CD4-positive, alpha-beta T cell treated with Interleukin-4 for 4 hours (primary cell): ENCODE measurements at places on chromosomes 7 and 10.

DNA sequence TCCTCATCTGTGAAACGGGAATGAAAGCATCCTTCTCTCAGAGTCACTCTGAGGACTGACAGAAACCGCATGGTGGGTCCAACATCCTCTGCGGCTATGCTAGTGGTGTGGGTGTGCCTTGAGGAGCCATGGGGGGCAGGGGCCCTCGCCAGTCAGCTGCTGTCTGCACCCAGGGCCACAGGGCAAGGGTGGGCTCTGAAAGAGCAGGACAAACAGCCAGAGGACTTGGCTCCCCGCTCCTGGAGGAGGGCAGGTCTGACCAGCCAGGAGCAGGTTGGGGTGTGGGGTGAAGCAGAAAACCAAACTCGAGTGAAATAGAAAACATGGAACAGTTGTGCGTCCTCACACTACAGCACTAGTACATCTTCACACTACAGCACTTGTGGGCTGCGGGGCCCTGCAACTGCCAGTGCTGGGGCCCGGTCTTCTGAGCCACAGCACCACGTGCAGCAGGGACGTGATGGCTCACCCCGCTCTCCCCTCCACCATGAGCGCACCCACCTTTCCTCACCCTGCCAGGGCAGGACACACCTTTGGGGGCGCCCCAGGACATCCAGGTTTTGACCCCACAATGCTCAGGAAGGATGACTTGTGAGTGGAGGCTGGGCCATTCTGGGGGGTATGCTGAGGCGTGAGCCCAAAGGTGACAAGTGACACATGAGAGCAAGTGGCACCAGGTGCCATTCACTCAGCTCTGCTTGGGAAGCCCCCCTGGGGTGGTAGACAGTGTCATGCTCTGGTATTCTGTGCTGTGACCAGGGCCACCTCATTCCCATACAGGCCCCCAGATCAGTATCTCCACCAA is 96.1 kb upstream of the RET start:
- DNase-seq, result no peak

DNA sequence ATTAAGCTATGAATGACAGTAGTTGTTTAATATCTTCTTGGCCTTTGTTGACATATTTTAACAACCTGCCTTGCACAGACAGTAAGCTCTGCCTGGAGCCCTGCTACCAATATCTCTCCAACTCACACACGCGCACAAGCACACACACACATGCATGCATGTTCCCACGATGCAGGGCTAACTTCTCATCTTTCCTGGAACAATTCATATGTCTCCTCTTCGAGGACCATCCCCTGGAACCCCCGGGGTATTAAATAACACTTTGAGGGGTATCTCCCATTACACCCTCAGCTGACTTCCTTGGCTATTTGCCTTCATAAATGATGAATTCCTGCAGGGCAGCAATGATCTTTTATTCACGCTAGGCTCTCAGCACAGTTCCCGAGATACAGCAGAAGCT is 258.0 kb downstream of the TRIL start:
- DNase-seq, result no peak

DNA sequence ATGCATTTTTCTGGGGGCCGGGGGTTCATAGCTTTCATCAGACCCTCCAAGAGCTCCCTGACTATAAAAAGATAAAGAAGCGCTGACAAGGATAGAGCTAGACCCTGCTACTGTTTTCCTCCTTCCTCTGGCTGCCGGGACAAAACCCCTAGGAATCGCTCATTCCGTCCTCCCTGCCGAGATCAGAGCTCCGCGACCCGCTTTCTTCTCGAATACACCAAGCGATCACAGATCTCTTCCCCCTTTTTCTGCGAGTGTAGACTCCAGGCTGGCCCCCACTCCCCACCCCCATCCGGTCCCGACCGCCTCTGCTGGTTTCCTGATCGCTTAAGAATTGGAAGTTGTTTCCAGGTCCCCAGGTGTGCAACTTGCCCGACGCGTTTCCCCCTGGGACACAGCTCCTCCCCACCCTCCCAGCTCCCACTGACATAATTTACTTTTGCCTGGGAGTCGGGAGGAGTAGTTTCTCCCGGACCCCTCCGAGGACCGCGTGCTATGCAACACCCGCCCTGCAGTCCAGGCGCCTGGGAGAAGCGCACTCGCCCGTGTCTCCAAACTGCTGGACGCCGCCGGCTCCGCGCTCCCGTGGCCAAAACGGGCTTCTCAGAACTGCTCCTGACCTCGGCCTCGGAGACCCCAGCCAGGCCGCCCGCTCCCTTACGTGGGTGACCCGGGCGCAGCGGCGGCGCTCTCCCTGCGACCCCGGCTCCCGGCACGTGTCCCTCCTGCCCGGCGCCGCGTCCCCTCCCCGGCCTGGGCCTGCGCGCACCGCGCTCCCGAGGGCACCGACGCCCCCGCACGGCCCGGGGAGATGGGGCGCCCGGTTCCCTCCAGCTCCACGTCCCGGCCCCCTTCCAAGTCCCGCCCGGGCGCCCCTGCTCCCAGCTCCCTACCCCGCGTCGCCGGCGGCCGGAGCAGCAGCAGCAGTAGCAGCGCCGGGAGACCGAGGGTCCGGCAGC is 552 bp downstream of the IL15RA start:
- peak; percentile 13 for DNase-seq

DNA sequence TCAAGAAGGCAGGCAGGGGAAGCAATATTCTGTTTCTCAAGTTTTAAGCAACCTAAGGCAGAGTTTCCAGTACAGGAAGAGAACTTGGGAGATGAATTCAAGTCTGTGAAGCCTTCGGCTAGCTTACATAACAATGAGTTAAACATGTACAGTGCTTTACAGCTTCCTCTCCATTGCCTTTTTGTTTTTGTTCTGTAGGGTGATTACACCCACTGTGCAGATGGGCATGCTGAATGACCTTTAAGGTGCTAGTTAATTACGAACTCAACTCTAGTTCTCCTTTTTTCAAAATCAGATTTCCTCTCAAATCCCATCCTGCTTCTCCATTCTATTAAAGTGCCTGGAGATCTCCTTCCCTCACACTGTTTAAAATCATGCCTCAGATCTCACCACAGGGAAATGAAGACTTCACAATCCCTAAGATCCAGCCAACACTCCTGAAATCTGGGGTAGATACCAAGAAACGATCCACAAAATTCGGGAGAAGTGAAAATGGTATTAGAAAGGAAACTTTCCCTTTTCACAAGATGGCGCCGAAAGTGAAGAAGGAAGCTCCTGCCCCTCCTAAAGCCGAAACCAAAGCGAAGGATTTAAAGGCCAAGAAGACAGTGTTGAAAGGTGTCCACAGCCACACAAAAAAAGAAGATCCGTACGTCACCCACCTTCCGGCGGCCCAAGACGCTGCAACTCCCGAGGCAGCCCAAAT is 16.8 kb upstream of the MSMB start:
- DNase-seq, result no peak

- DNase-seq, result no peak
Observed at GRCh38 chr7:117270371-117270770, 52.5 kb downstream of the WNT2 start.
